ENCODE measurements at places on chromosomes 3 and 15.

GRCh38 chr3:60417576-60417975, 833.7 kb downstream of the FHIT start:
- DNase-seq, result no peak

- no peak for DNase-seq
Measured at GRCh38 chr3:19272296-19272695, 124.0 kb downstream of the KCNH8 start.

GRCh38 chr15:64134345-64134829, 17.1 kb upstream of the SNX22 start:
- DNase-seq, result no peak

- DNase-seq, result no peak
Measured at GRCh38 chr3:65230261-65231139, 542.7 kb upstream of the ADAMTS9 start.

- DNase-seq, result no peak
Measured at GRCh38 chr3:42031808-42032480, 59.2 kb upstream of the TRAK1 start.

DNA sequence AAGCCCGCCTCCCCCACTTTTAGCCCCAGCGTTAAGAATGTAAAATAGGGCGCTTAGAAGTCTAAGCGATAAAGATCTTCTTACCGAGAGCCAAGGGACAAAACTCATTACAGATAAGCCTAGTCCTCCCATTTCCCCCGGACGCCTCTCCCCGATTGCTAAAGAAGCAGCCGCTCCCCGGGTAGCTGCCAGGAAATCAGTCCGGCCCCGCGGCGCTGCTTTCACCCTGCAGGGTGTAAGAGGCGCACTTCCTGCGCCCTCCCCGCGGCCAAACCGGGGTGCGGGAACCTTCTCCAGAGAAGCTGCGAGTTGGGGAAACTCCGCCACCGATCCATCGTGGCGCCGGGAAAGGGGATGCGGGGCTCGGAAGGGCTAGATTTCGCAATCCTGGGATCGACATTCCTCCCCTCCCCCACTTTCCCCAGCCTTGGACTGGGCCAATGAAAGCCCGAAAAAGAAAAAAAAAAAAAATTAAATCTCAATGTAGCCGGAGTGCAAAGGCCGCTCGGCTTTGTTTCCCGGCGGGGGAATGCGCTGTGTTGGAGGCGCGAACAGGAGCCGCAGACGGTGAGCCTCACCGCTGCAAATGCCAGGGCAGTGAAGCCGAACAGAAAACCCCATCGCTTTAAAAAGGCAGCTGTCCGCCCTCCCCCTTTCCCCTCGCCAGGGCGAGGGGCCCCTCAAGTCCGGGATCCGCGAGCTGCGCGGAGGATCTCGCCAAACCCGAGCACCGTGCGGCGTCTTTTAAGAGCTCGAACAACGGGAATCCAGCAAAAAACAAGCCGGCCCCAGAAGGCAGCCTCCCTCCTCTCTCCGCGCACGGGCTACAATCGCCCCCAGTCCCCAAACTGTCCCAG, 626 bp upstream of the PTPRG start:
- peak; percentile 58 for DNase-seq

- DNase-seq, result no peak
Measured at GRCh38 chr15:72706266-72706665, 20.3 kb downstream of the BBS4 start.

- DNase-seq, result peak; percentile 5
Measured at GRCh38 chr3:71930056-71930991, 145.4 kb upstream of the PROK2 start.

GRCh38 chr3:192409838-192410683, 317.3 kb downstream of the FGF12 start:
- peak; percentile 73 for DNase-seq

DNA sequence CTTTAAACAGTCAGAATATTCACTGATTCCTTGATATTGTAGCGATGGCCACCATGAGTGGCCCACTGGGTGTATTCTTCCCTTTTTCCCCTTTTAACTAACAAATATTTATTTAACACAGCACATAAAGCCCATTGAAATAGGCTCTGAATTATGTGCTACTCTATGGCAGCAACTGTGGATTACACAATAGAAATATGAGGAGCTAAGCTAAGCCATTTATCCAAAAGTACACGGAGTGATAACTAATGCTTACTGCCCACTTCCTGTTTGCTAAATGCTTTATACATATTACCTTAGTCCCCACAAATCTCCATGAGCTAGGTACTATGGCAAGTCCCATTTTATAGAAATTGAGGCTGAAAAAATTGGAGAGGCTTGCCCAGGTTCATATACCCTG, 17.9 kb downstream of the ILDR1 start:
- no peak for DNase-seq

- no peak for DNase-seq
Measured at GRCh38 chr3:149816986-149817385, 4.0 kb downstream of the RNF13 start.

DNA sequence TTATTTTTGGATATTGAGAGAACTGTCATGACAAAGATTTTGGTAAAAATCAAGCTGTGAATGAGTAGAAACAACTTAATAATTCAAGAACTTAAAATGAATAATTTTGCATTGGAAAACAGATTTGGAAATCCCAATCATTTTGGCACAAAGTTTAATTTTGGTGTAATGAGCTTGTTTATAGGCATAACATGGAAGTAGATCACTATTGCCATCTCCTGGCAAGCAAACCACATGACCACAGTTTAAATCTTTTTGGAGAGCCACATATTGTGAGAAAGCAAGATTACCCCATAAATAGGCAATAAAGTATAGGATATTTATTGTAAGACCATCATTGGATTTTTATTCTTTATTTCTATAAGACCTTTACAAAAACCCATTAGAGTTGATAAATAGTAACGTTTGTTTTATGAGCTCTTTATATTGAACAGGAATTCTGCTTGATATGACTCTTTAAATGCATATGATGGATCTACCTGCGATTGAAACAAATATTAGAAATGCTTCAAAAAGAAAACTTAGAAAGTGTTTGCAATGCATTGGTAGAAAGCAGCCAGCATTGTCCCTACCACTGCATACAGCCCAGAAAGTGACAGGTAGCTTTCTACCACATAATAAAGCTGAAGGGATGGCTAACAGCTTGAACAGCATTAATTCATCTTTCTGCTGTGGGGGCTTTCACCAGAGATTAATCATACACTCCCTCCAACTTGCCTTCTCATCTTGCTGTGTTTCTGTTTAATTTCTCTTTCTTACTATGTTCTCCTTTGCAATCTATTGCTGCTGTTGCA, 766.8 kb downstream of the TBL1XR1 start:
- peak; percentile 78 for DNase-seq

- no peak for DNase-seq
Measured at GRCh38 chr3:140167600-140168281, 232.8 kb downstream of the CLSTN2 start.

DNA sequence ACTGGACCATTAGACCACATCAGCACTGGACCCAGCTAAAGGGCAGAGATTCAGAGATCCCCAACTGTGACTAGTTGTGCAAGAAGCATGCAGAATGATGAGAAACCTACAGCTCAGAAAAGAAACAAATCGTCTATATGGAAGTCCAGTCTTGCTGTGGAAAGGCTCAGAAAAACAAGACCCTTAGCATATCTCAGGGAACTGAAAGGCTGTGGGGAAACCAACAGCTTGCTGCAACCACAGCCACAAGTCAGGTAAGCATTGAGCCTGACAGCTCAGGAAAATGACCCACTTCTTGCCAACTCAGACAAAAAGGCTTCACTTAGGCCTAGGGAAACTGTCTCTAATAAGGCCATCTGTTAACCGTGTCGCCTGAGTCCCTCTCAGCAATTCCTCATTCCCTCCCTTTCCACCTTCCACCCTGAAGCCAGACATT, 145.6 kb downstream of the LSAMP start:
- DNase-seq, result no peak

DNA sequence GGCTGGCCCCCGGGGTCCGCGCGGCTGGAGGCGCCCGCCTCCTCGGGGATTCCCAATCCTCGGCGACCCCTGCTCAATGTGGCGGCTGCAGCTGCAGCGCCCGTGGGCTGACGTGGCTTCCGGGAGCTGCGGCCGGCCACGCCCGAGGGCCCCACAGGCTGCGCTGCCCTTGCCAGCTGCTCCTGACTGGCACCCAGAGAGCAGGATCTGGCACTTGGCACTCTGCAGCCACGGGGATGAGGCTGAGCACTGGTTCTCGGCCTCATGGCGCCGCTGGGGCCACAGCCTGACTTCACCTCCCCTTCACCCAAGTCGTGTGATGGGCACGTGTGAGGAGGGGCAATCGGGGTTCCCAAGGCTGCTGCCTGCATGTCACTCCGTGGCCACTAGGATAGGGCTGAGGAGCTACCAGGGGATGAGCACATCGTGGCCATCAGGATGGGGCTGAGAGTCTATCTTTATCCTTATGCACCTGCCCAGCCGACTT, 267.8 kb upstream of the FRG2C start:
- no peak for DNase-seq

- peak; percentile 52 for DNase-seq
Measured at GRCh38 chr3:40179016-40179415, 130.5 kb upstream of the EIF1B start.

- no peak for DNase-seq
Measured at GRCh38 chr3:147030274-147030673, 376.1 kb downstream of the ZIC4 start.

DNA sequence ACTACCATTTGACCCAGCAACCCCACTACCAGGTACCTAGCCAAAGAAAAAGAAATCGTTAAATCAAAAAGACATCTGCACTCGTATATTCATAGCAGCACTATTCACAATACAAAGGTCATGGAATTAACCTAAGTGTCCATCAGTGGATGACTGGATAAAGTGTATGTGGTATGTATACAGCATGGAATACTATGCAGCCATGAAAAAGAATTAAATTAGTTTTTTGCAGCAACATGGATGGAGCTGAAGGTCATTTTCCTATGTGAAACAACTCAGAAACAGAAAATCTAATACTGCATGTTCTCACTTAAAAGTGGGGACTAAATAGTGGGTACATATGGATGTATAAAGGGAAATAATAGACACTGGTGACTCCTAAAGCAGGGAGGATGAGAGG, 175.2 kb downstream of the ZIC4 start:
- DNase-seq, result no peak

DNA sequence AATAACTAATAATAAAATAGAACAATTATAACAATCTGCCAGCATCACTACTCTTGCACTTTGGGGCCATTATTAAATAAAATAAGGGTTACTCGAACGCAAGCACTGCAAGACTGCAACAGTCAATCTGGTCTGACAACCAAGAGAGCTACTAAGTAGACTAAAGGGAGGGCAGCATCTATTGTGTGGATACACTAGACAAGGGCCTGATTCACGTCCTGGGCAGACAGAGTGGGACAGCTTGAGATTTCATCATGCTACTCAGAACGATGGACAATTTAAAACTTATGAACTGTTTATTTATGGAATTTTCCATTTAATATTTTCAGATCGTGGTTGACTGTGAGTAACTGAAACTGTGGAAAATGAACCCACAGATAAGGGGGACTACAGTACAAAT, 39.5 kb downstream of the TNIK start:
- DNase-seq, result no peak

GRCh38 chr15:88454867-88455810, 12.0 kb downstream of the MRPL46 start:
- peak; percentile 59 for DNase-seq

DNA sequence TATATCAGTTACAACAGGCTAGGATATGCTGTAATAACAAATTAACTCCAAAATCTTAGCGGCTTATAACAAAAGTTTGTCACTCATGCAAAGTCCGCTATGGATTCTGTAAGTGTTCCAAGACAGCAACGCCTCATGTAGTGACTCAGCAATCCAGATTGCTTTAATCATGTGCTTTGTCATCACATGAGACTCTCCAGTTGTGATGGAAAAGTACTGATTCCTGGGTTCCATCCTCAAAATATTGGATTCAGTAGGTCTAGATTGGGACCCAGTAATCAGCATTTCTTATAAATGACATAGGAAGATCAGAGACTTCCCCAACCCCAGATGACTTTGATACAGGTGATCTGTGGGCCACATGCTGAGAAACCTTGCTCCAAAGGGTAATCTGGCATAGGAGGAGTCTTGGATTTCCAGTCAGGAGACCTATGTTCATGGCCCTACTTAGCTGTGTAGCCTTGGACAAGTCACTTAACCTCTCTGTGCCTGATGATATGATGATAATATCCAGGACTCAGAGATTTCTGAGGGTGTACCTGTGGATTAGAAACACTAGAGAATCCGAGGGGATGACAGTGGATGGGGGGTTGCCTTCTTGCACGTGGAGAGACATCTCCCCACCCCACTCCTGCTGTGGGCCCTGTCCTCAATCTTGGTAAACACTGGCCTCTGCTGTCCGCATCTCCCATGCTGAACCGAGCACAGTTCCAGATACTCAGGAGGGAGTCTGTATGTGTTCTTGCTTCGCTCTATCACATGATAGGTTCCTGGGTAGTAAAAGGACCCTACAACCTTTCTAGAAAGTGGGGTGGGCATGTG, 65.5 kb downstream of the CORO2B start:
- no peak for DNase-seq

DNA sequence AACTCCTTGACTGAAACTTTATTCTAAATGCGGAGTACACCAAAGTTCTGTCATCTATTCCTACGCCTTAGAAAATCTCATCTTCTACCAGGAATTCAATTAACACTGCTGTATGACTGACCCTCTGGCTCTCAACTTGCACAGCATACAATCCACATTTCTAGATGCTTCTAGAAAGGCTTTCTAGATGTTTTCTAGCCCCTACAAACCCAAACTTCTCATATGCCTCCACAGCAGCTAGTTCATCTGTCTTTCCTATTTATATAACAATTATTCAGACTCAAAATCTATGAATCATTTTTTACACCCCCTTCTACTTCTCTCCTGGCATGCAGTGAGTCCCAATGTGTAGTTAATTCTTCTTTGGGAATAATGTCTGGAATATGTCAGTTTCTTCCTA, 13.2 kb downstream of the INO80 start:
- DNase-seq, result no peak

GRCh38 chr15:80999623-81000036, 1.1 kb upstream of the TLNRD1 start:
- DNase-seq, result no peak

DNA sequence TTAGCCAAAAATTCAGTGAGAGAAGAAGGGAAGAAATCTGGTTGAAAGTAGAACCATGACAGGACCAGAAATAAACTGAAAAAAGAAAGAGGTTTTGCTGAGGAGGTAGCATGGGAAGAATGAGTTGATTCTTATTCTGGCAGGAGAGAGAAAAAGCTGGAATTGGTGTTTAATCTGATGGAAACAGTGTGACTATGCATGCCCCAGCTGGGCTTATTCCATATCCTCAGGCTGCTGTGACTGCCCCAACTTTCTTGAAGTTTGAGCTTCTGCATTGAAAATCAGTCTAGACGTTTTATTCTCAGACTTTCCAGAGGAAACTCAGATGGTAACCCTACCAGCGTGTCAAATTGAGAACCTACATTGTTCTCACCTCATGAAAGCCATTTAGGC, 352.5 kb upstream of the DCBLD2 start:
- DNase-seq, result no peak

GRCh38 chr3:28139967-28140634, 101.3 kb upstream of the CMC1 start:
- DNase-seq, result no peak

Data from COR-L47 (cell line).